Activated CD4-positive, alpha-beta T cell treated with anti-CD3 and anti-CD28 coated beads, Interleukin-2, amount 10 ng/mL, durations not matched to agents 24 days and 14 days (primary cell): ENCODE measurements at places on chromosomes 6 and 20. TPM values are rescaled to one million over a fixed set of nuclear protein-coding genes. Genes with fewer than 3 reads are reported as not detected.

MUCL3 gene
- total RNA-seq, result not detected in 2 replicates

CST4 gene
- not detected in 2 replicates for total RNA-seq

- no peak for DNase-seq
These were observed 71.0 kb downstream of the PLAGL1 start for GRCh38 chr6:143936778-143937667.

- peak; percentile 62 for DNase-seq
These were observed 43.5 kb upstream of the TIAM2 start for GRCh38 chr6:154951345-154952200.

DNA sequence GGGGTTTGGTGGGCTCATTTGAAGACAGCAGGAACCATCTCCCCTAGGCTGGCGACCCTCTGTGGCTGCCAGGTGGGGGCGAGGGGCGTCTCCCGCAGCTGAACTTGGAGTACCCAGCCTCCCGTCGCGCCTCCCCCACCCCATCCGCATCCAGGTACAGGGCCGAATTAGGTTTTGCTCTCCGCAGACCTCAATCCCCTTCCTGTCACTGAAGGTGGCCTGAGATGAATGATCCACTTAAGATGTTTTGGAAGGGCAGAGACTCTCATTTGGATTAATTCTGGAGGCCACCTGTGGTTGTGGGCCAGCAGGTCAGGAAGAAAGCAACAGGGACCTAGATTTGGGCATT lies 493 bp downstream of the CD83 start:
- DNase-seq, result no peak

- DNase-seq, result no peak
These were observed 390.8 kb upstream of the IRAK1BP1 start for GRCh38 chr6:78476561-78476960.
